ENCODE measurements at places on chromosomes 1 and 21. TPM values are rescaled to one million over a fixed set of nuclear protein-coding genes. Genes with fewer than 3 reads are reported as not detected.

The ANKRD35 gene
- 1.4 TPM for total RNA-seq

The S100A16 gene
- not detected for total RNA-seq

The MNDA gene
- not detected for total RNA-seq

The TMIGD3 gene
- total RNA-seq: 0.23 TPM

The VSIG8 gene
- not detected for total RNA-seq

The KDF1 gene
- not detected for total RNA-seq

The KLF18 gene
- total RNA-seq: not detected
